ENCODE measurements at places on chromosomes 11 and 22.

- no peak for DNase-seq
Measured at GRCh38 chr11:99117603-99118002, 96.9 kb downstream of the CNTN5 start.

DNA sequence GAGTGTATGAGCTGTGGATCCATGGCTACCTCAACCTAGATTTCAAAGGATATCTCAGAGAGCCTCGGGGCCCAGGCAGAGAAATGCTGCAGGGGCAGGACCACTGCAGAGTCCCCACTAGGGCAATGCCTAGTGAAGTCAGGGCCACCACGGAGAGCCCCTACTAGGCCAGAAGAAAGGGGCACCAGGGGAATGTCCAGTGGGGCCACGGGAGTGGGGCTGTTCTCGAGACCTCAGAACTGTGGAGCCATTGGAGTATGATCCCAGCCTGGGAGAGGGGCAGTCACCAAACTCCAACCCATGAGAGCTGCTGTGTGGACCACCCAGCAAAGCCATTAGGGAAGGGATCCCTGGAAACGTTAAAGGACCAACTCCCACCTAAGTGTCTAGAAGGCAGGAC lies 24.5 kb downstream of the RTL6 start:
- no peak for DNase-seq

- no peak for DNase-seq
Measured at GRCh38 chr11:14119357-14119756, 156.8 kb downstream of the SPON1 start.

GRCh38 chr11:92750794-92751193 lies 218.7 kb upstream of the MTNR1B start:
- no peak for DNase-seq

GRCh38 chr11:129283141-129283540 lies 91.0 kb upstream of the ARHGAP32 start:
- no peak for DNase-seq

- no peak for DNase-seq
Measured at GRCh38 chr11:44632466-44633123, 67.1 kb downstream of the CD82 start.

GRCh38 chr11:8833568-8834315 lies 77.2 kb upstream of the AKIP1 start:
- DNase-seq = peak; percentile 63

DNA sequence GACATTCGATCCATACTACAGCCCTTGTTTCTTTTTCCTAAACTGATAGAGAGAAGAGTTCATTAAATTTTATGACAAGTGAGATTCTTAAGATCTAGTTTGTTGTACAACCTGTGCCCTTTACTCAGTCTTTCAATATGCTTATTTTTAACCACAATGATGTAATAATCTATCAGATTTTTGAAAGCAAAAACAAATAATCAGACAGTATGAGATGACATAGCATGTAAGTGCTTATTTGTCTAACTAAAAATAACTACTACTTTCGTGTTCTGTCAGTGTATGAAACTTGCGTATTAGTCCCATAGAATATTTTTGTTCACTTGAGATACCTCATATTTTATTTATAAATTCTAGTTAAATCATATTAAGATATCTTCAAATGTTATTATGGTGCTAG lies 33.2 kb downstream of the RAB39A start:
- no peak for DNase-seq

- no peak for DNase-seq
Measured at GRCh38 chr22:25701056-25701780, 40.8 kb upstream of the MYO18B start.

- no peak for DNase-seq
Measured at GRCh38 chr11:30432178-30432577, 109.3 kb downstream of the ARL14EP start.

DNA sequence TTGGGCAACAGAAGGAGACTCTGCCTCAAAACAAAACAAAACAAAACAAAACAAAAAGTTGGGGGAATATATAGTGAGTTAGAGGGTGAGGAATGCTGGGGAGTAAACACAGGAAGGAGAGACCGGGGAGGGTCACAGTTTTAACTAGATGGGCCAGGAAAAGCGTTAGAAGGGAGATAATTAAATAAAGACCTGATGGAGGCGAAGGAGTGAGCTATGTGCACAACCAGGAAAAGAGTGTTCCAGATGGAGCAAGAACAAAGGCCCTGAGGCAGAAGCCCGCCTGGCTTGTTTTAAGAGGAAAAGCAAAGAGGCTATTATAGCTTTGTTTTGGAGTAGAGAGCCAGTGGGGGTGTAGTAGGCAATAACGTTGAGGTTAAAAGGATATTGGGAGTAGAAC lies 4.8 kb upstream of the PLA2G6 start:
- no peak for DNase-seq

DNA sequence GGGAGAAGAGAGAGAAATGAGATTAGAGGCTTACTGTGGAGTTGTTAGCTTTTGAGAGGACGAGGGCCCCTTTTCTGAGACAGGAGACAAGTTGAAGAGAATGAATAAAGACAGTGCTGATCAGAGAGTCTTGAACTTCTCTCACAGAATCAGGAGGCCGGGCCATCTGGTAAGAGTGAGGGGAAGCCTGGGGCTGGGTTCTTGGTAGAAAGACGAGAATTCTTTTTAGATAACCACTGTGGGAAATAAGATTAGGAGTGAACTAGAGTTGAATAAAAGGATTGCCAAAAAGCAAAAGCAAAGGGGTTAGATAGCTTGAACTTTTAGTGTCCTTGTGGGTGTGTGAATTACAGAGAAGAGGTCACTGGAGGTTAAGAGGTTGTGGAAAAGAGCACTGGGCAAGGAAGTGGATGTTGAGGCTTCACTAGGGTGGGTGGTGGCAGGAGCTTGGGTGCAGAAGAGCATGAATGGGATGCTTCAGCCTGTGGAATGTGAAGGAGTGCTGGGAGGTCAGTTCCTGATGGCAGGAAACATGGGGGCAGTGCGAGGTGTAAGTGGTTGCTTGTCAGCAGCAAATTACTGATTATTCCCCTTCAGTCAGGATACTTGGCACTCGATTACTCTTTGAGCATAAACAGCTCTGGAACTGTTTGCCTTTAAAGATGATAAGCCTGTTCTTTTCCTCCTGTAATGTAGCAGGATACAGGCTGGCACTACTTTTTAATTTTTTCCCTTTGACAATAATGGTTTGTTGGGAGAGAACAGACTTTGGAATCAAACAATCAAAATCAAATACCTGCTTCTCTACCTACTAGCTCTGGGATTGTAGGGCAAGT lies 98.3 kb downstream of the ARHGAP42 start:
- no peak for DNase-seq

DNA sequence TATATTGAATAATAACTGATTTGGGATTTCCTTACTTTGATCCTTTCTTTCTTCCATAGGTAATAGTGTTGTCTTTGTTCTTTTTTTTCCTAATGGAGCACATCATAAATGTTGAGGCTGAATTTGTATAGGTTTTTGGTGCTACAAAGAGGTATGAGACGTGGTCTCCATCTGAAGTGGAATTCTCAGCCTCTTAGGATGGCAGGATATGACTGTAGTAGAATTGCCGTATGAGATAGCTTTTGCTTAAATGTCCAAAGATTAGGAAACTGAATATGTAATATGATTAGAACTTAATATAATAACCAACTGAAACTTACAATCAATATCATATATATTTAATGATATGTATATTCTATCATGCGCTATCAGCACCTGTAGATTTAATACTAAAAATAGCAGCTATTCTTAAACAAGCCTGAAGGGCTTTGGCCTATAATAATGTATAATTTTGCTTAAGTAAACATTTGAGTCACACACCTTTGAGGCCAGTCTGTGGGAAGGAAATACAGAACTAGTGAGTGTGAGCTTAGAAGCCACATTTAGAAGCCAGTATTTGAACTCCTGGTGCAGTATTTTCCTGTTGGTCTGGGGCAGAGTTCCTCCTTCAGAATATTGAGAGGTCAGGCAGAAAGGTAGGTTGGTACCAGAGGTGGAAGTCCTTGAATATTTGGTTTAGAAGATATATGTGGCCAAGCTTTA lies 62.6 kb downstream of the SWAP70 start:
- peak; percentile 65 for DNase-seq

DNA sequence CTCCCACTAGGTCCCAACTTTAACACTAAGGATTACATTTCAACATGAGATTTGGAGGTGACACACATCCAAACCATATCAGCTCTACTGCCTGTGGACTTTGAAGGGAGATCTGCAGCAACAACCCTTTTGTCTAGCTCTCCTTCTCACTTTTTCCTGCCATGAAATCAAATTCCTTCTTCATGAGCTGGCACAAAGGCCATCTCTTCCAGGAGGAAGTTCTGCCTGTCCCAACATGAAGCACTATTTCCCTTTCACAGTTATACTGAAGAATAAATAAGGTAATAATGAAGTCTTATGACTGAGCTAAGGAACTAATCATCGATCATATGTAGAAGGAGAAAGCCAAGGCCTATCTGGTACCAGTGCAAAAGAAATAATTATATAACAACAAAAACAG lies 253.5 kb upstream of the TENM4 start:
- DNase-seq = no peak

Measured in EL (cell line).